ENCODE measurements at places on chromosomes 1 and 21.

- no peak for DNase-seq
Measured at GRCh38 chr1:168312718-168313604, 32.3 kb downstream of the TBX19 start.

DNA sequence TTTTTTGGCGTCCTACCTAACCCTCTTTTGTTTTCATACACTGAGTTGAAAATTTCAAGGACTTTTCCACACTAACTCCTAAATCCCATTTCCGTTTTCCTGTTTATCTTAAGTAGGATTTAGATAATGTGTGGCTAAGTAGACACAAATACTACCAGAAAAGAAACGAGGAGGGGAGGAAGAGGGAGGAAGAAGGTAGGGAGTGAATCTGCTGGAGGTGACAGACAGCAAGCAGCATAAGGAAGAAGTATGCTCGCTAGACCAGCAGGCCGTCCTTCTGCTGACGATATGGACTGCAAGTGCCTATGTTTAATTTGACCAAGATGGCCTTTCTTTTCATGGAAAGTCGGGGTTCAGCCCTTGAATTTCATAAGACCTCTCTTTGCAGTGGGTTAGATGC lies 256.9 kb upstream of the RAB4A start:
- no peak for DNase-seq

DNA sequence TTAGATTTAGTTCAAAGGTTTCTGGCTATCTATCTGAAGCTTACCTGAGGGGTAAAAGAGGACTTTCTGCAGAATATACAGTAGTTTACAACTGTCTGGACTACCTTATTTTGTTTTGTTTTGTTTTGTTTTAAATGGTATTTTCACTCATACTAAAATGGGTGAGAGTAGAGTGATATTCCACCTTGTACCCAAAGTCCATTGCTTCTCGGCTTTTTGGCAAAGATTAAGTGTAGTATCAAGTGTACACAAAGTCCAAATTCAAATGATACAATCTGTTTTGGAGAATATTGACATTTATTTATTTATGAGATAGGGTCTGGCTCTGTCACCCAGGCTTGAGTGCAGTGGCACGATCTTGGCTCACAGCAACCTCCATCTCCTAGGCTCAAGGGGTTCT lies 11.7 kb upstream of the SMG7 start:
- DNase-seq = no peak

GRCh38 chr21:41059871-41060270 lies 108.1 kb upstream of the BACE2 start:
- DNase-seq = no peak

GRCh38 chr1:244230470-244230869 lies 179.4 kb downstream of the ZBTB18 start:
- DNase-seq = no peak

DNA sequence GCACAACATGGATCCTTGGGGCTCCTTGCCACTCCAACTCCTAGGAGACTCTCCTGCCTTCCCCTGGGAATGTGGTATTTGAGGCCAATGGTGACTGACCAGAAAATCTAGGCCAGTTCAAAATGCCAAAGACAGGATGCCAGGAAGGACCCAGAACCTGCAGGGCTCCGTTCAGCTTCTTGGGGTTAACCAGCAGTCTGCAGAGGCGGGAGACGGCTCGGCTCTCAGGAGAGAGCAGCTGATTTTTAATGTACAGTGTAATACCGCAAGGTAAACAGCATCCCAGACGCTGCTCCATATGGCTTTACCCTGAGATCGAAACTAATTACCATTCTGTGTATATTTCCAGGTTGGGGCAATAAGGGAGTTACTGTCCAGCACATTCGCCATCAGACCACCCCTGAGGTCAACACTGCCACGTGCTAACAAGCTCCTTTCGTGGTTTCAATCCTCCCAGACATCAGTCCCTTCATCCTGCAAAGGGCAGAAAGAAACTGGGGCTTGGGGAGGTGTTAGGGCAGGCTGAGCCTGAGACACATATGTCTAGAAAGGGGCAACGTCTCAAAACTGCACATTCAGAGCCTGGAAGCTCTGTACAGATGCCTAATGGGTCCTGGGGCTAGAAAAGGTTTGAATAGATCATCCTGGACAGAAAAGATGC lies 16.7 kb downstream of the ITPKB start:
- no peak for DNase-seq

DNA sequence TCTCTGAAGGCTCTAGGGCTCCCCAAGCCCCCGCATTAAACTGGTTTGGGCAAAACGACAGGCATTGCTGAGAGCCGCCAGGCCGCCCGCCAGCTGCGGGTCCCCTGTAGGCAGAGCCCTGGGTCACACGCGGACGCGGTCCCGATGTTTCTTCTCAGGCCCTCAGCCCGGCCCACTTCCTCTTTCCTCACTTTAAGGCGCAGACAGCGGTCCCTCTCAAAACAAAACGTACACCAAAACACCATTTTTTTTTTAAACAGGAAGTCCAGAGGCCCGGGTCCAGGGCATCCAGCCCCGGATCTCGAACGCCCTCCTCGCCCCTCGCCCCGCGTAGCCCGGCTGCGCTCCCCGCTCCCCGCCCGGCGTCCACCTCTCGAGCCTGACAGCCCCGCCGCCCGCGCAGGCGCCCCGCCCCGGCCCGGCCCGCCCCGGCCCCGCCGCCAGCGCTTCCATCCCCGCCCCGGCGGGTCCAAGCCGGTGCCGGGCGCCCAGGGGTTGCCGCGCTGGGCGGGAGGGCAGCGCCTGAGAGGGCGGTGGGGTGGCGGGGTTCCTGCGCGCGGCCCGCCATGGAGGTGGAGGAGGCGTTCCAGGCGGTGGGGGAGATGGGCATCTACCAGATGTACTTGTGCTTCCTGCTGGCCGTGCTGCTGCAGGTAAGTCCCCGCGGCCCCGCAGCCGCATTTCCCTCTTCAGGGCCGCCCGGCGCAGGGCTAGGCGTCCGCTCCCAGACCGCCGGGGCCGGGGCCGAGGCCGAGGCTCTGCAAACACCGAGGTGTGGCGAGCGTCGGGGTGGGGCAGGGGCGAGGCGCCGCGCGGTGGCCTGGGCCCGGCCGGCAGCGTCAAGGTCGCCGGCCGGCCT lies at the start of gene SLC22A15:
TSS of gene SLC22A15 (plus strand) at position 452 of the 859 bp plus-strand sequence. CDS start at position 567, 115 bp downstream.
- DNase-seq = no peak

- no peak for DNase-seq
Measured at GRCh38 chr1:19775831-19776230, 23.9 kb downstream of the TMCO4 start.

- DNase-seq = no peak
Measured at GRCh38 chr1:235597867-235598553, 51.6 kb downstream of the GNG4 start.

DNA sequence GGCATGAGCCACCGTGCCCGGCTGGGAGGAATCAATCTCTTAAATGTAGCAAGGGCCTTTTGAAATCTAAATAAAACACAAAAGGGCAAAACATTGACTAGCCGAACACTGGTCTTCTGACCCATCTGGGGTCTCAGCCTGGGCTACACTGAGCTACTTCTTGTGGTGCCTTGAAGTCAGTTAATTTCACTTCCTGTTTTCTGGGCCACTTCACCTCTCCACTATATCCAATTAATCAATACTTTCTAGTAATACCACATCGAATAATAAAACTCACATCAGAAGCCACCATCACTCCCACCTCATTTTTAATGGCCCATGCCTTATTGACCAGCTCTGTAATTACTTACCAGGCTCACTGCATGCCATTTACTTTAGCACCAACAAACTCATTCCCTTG lies 138.0 kb upstream of the SAMSN1 start:
- no peak for DNase-seq
